ENCODE measurements at places on chromosomes 7 and 10.

- no peak for DNase-seq
Observed at GRCh38 chr10:30028738-30029030, 30.7 kb downstream of the JCAD start.

DNA sequence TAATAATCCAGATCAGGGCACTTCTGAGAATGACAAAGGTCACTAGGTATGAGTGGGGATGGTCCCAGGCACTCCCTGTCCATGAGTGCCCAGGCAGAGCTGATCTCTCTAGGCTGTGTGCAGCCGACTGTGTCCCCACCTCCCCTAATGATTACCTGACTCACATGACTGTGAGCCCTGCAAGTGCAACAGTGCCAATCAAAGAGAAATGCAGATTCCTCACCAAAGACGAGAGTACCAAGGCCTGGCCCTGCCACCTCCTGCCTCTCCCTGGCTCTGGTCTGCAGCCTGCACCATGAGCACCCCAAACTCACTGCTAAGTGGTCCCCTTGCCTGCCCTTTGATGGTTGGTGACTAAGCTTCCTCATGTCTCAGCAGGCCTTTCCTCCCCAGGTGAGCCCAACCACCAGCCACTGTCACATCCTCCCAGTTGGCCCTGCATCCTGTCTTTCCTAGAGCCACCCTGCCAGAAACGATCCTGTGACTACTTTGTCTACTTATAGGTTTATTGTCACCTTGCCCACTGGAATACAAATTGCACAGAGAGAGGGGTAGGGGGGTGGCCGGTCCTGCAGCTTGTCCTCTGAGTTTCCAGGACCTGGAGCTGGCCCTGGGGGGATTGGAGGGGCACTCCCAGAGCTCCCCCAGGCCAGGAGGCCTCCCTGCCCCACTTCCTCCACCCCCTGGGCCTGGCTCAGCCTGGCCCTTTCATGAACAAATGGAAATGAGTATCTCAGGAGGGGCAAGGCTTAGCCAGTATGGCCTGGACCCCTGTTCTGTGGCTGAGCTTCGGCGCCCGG is 22.4 kb upstream of the GDF10 start:
- peak; percentile 55 for DNase-seq

DNA sequence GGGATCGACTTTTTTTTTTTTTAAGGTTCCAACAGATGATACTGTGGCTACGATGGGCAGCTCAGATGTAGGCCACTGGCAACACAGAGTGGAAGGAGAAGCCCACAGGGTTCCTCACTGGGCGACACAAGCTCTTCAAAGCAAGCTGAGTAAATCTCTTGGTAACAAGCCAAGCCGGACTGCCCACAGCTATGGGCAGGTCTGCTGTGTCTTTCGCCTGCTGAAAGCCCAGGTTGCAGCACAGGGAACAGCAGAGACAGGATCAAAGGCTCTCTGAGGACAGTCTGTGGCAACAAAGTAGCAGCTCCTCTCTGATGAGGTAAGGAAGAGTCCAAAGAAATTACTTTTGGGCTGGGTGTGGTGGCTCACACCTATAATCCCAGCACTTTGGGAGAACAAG is 83.6 kb downstream of the KCNMA1 start:
- no peak for DNase-seq

DNA sequence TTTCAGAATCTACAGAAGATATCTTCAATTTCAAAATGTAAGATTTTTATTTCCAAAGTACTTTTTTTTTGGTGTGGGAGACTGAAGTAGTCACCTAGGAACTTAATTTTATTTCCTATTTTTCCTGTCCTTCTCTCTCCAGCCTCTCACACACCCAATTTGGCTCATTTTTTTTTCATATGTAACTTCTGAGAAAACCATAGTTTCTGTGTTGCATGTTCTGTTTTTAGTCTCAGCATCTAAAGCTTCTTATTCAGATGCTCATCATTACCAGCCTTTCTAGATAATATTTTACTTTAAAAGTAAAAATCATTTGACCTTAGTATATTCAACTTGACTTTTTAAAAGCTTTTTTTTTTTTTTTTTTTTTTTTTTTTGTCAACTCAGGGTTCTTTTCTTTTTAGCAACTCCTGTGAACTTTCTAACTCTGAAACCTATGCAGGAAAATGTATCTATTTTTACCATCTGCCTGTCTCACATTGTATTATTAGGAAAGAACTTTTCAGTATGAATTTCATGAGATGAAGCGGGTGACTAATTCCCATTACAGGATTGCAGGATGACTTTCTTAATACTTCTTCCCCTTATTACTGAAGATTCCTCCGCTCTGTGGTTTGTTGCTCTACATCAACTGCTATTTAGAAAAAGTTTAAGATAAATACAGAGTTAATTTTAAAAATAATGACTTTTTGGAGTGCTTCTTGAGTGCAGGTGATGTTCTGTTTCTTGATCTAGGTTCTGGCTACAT is 73.6 kb upstream of the LSM8 start:
- DNase-seq = no peak

All from stimulated activated naive CD8-positive, alpha-beta T cell treated with anti-CD3 and anti-CD28 coated beads, Interleukin-15, Interleukin-2, amounts not matched to agents 100 U/mL and 50 U/mL, for 24 hours (primary cell).